ENCODE measurements at places on chromosomes 11 and 22. TPM values are rescaled to one million over a fixed set of nuclear protein-coding genes. Genes with fewer than 3 reads are reported as not detected.

The B4GAT1 gene
- 40.8 TPM for polyA plus RNA-seq

The SNX15 gene
- 22.0 TPM for polyA plus RNA-seq

The PARVG gene
- 0.77 TPM for polyA plus RNA-seq

The CEP126 gene
- 1.8 TPM for polyA plus RNA-seq

The RGL4 gene
- polyA plus RNA-seq = 0.68 TPM

The TCN1 gene
- 28.2 TPM for polyA plus RNA-seq

The HEPHL1 gene
- 0.17 TPM for polyA plus RNA-seq

The OAF gene
- 73.0 TPM for polyA plus RNA-seq
